Activated T-cell treated with anti-CD3 and anti-CD28 coated beads for 1 hour (primary cell): ENCODE measurements at places on chromosomes 11 and 22.

DNA sequence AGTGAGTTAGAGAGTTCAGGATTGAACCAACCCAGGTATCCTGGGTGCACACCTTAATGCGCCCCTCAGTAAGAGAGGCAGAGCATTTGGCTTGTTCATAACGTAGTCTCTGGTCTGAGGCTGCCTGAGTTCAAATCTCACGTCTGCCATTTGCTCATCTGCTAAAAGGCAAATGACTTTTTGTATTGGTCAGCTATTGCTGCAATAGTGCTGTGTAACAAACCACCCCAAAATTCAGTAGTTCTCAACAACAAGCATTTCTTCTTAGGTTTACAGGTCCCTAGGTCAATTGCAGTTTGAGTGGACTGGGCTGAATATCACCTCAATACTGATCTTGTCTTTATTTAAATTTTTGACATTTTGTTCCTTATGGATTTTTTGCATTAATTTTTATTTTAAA lies 18.1 kb downstream of the RASD2 start:
- DNase-seq = no peak

- no peak for DNase-seq
Observed at GRCh38 chr11:19525276-19525675, 187.4 kb upstream of the NAV2 start.

- DNase-seq = peak; percentile 68
Observed at GRCh38 chr11:11798586-11799438, 43.0 kb upstream of the USP47 start.

- no peak for DNase-seq
Observed at GRCh38 chr11:1502168-1502953, 15.8 kb upstream of the MOB2 start.

DNA sequence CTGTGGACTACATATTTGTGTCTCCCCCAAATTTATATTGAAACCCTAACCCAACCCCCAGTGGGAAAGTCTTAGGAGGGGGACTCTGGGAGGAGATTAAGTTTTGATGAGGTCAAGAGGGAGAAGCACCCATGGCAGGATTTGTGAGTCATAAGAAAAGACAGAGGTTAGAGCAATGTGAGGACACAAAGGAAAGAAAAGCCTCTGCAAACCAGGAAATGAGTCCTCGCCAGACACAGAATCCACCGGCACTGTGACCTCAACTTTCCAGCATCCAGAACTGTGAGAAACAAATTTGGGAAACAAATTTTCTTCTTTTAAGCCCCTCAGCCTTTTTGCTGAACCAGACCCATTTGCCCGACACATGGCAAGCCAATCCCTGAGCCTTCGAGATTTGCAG lies 397.0 kb downstream of the NTM start:
- DNase-seq = no peak

GRCh38 chr11:31240340-31240904 lies 129.1 kb downstream of the DCDC1 start:
- no peak for DNase-seq

DNA sequence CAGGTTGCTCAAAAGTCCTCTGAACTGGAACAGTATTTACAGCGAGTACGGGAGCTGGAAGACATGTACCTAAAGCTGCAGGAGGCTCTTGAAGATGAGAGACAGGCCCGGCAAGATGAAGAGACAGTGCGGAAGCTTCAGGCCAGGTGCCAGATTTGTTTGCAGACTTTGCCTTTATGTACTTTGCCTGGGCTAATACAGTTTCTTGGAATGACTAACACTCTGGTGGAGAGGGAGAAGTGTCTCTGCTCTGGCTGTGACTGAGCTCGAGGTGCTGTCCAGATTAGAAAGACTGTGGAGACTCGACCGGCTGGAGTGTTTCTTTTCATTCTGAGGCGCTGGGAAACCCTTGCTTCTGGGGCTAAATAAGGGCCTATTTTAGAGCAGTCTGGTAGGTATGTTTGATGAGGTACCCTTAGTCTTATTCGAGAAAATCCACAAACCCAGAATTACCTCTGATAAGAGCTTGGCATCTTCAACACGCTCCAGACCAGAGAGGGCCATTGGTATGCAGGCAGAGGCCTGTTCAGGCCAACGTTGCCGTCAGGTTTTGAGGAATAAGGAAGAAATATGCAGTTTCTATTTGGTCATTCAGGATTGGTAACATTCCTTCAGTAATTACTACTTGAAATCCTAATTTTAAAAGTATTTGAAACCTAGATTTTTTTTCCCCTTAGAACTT lies 76.5 kb downstream of the SWAP70 start:
- DNase-seq = no peak

DNA sequence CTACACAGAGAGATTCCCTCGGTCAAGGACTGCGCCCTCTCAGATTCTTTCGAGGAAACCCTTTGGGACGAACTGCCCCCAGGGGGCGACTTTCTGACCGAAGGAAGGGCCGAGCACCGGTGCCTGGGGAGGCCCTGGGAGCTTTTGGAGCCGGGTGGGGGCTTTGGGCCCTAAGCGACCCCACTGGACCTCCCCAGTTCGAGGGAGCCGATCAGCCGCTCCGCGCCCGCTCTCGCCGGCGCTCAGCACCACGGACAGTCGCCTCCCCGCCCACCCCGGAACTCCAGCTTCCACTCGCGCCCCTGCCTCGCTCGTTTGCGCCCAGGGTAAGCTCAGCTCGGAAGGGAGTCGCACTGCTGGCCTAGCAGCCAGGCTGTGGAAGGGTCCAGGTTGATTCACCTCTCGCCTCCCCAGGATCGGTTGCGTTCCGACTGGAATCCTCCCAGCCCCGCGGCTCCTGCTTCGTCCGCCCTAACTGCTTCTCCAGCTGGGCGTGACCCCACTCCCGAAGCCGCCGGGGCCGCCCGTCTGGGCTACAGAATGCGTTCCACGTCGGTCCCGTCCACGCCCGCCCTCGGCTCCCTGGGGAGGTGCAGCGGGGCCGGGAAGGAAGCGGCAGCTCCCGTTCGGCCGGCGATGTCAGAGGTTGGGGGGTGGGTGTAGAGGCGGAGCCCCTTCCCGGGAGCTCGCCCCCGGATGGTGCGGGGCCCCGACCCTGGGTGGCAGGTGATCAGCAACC lies 428 bp downstream of the SCN3B start:
- no peak for DNase-seq

DNA sequence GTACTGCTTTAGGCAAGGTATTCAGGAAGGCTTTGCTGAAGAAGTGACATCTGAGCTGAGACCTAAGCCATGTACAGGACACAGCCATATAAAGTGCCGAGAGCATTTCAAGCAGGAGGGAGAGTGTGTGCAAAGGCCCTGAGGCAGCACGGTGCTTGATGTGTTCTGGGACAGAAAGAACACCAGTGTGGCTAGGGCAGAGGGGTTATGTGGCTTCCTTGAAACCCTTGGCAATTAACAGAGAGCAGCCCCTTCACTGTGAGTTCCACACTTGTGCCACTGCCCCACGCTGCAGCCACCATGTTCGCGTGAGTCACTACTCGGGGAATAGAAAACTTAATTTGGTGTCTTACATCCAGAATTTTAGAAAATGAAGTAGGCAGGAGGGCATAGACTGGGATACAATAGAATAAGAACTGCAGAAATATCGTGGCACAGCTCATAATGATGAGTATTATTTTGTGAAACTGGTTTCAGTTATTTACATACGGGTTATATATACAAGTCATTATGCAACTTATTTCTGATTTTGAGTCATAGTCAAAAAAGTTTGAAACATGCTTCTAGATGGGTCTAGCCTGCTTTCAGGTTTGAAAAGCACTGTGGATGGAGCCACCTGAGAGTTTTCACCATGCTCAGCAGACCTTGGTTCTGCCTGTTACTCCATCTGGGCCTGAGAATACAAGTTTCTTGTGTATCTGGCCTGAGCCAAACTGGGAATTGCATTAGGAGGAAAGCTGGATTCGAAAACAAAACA lies 11.8 kb downstream of the IL10RA start:
- DNase-seq = no peak

- no peak for DNase-seq
Observed at GRCh38 chr11:101444851-101445250, 139.0 kb downstream of the TRPC6 start.

DNA sequence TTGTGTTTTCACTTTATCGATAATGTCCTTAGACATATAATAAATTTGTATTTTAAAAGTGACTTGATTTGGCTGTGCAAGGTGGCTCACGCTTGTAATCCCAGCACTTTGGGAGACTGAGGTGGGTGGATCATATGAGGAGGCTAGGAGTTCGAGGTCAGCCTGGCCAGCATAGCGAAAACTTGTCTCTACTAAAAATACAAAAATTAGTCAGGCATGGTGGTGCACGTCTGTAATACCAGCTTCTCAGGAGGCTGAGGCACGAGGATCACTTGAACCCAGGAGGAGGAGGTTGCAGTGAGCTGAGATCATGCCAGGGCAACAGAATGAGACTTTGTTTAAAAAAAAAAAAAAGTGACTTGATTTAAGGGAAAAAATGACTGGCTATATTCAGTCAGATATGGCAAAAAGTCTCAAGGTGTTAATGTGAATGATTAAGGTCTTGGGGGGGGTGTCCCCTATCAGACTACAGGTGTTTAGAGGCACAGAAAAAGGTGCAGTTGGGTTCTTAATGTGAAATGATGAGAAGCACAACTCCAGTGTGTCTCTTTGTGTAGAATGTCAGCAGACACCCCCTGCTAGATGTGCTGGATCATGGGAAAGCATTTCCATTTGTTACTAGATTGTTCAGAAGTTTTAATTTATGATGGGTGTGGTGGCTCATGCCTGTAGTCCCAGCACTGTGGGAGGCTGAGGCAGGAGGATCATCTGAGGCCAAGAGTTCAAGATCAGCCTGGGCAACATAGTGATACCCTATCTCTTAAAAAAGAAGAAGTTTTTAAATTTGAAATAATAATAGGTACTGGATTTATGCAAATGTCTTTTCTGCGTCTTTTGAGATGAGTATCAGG lies 17.0 kb downstream of the NEAT1 start:
- no peak for DNase-seq

GRCh38 chr11:31877083-31877482 lies 66.0 kb upstream of the PAX6 start:
- DNase-seq = no peak

DNA sequence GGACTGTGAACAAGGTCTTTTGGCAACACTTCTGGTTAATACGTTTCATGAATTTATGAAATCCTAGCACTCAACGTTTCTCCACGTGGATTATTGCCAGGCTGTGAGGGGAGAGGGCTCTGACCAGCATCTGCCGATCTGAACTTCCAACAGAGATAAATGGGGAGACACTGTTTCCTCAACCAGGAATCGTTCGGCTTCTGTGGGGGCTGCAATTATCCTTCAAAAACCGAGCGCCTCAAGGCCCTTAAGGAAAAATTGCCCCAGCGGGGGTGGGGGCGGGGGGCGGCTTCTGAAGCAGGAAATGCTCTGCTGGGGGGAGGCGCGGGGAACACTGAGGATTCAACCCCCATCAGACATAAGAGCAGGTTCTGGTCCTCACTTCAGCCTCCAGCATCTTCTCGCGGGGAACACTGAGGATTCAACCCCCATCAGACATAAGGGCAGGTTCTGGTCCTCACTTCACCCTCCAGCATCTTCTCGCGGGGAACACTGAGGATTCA lies 155.6 kb downstream of the BRD1 start:
- no peak for DNase-seq

- DNase-seq = no peak
Observed at GRCh38 chr11:130391711-130392110, 36.7 kb downstream of the ADAMTS8 start.

DNA sequence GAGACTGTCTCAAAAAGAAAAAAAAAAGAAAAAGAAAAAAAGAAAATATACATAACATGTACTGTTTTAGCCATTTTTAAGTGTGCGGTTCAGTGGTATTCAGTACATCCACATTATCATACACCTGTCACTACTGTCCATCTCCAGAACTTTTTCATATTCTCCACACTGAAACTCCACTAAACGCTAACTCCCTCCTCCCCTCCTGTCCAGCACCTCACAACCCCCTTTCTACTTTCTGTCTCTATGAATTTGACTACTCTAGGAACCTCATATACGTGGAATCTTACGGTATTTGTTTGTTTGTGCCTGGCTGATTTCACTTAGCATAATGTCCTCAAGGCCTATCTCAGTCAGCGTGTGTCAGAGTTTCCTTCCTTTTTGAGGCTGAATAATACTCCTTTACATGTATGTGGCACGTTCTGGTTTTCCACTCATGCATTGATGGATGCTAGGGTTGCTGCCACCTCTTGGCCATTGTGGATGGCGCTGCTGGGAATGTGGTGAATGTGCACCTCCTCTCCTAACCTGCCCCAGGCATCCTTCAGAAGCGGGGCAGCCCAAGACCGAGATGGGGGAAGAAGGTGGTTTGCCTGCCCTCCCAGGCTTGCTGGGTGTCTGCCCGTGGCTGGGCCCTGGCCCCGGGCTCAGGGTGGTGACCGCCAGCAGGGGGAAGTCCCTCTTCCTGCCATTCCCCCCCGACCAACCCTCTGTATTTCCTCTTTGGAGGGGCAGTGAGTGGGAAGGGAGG lies 60.5 kb downstream of the BCR start:
- no peak for DNase-seq

DNA sequence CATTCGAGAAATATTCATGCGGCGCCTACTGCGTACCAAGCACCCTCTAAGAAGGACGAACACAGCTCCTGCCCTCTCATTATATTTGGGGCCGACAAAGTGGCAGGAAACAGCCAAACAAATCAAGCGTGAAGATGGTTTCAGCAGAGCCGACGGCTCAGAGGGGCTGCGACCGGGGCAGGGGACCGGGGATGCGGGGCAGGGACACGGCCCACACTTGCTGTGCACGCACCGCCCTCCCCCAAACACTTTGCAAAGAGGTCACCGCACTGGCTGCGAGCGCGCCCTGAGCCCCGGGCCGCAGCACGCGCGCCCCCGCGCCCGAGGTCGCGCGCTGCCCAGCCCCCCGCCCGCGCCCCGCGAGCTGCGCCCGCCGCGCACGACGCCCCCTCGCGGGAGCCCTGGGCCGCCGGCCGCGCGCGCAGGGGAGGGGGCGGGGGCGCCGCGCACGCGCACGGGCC lies 255 bp upstream of the SYNGR1 start:
- no peak for DNase-seq

- DNase-seq = no peak
Observed at GRCh38 chr11:76322540-76322939, 58.4 kb downstream of the THAP12 start.

DNA sequence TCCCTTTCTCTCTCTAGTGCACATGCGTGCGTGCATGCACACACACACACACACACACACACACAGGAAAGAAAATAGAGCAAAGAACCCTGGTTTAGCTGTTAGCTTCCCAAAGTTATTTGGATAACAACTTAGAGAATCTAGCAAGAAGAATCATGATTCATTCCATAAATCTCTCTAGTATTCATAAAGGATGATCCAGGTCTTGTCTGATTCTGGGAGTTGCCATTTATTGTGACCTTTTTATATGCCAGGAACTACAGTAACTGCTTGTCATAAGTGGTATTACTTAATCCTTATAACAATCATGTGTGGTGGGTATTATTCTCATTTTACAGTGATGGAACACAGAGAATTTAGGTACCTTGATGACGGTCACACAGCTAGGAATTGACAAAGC lies 141.5 kb upstream of the MTMR2 start:
- no peak for DNase-seq

- no peak for DNase-seq
Observed at GRCh38 chr11:119790476-119790875, 61.5 kb upstream of the NECTIN1 start.

GRCh38 chr22:50396751-50397370 lies 53.7 kb downstream of the PPP6R2 start:
- DNase-seq = no peak
